GM10248 (cell line): ENCODE measurements at places on chromosomes 12 and 14.

DNA sequence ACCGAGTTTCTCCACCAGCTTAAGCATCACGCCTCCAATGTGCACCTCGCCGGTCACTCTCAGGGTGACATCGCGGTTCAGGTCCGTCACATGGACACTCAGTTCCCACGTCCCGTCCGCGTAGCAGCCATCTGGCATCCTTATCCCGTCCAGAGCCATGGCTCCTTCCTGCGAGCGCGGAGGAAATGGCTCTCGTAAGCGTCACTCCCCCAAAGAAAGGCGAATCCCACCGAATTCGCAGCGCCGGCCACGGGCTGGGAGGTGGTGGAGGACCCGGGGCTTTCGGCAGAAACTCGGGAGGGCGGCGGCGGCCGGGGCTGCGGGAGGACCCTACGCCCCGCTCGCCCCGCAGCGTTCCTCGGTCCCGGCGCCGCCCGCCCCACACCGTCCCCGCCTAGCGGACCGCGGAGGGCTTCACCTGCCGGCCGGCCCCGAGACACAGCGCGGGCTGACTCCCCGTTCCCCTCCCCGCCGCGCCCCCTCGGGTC, 396 bp downstream of the FERMT2 start:
- DNase-seq = no peak

- DNase-seq = peak; percentile 71
Measured at GRCh38 chr12:103877934-103878510, 37.0 kb upstream of the NT5DC3 start.

DNA sequence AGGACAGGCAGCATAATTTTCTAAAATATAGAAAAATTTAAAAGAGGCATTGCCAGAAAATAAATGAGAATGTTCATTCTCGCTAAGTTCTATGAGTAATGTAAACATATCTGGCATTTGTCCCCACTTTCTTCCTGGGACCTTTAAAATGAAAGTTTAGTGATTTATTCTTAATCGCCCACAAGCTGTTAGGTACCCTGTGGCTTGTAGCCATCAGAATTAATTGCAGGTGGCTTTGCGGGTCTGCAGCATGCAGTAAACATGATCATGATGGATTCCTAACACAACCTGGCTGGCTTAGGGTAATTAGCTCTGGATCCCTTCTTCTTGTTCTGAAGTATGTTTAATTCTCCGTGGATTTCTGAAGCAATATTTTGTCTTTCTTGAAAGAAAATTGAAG, 103.5 kb upstream of the FRMD6 start:
- no peak for DNase-seq

DNA sequence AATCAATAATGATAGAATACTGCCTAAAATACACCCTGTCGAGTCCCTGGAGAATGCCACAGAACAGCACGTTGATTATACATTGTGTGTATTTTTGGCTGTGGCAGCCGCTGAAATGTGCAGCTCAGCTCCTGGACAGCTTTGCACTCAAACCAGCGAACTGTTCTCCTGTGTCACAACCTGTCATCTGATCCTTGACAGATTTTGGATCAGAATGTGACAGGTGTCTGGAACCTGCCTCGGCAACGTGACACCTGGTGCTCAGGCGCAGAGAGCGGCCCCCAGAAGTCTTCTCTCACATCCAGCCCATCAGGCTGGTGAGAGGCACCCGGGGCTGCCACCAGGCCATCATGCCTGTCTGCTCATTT, 19.3 kb downstream of the MVK start:
- DNase-seq = no peak

GRCh38 chr14:59221568-59221967, 33.1 kb downstream of the DAAM1 start:
- no peak for DNase-seq

DNA sequence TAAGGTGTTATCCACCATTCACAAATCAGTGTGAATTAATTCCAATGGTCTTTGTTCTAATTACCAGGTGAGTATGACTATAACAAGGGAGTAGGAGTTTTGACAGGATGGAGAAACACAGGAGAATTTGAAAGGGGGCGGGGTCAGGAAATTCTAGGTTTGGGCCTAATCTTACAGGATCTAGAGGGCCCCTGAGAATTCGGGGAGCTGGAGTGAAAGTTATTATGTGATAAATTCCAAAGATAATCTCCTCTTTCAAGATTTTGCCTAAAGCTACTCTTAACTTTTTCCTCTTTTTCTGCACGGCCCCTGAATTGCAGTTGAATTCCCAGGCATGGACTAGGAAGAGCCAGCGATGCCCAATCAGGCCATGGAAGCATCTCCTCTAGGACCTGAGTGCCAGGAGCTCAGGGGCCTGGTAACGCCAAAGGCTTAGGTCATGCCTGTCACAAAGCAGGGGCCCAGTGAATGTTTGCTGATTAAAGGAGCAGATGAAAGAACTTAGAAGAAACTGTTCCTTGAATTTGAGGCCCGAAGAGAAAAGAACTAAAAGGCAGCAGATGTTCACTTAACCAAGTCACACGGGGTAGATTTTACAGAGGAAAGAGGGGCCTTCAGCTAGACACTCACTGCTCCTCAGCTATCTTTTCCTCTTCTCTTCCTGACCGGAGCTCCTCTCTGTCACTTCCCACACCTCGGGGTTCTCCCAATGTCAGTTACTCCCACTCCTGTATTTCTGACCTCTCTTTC, 195.5 kb downstream of the PPM1H start:
- no peak for DNase-seq

- DNase-seq = no peak
Measured at GRCh38 chr12:79624378-79624777, 66.4 kb downstream of the PAWR start.

DNA sequence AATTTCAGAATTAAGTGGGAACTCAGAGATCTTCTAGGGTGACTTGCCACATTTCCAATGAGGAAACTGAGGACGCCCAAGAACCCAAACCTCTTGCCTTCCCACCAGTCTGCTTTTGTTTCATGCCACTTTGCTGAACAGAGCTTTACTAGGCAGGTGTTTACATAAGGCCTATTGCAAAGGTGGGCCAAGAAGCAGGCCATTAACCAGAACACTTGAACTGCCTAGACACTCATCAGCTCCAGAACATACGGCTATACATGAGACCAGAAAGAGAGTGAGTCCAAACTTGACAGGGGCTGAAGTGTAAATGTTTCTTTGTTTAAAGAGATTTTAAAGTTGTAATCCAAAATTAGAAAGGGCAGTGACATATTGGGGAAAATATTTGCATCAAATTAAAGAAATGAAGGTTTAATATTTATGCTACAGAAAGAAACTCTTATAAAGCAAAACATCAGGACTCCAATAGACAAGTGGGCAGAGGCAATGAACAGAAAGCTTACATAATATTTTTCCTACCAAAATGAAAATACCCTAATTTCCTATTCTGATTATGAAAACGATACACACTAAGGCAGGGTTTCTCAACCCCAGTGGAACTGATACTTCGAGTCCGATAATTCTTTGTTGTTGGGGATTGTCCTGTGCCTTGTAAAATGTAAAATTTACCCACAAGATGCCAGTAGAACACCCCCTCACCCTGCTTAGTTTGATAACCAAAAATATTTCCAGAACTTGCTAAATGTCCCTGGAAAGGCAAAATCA, 11.7 kb downstream of the BATF start:
- DNase-seq = no peak

DNA sequence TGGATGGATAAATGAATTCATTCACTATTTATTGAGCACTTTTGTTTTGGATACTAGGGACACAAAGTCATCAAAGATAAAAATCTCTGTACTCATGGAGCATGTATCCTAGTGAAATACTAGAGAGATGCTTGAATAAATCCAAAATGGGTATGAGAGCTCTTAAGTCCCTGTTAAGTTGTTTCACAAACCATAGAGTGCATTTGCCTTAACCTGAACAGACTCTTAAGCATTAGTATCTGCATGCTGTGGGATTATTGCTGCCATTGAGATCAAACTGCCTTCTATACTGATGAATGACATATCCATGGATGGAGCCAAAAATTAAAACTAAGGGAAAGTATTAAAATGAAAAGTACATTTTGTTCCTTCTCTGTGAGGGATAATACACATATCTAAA, 206.5 kb upstream of the KRR1 start:
- no peak for DNase-seq

- no peak for DNase-seq
Measured at GRCh38 chr12:26112703-26113147, 12.1 kb downstream of the BHLHE41 start.
